ENCODE measurements at places on chromosomes 7 and 10.

GRCh38 chr7:157121184-157121715 is 17.5 kb upstream of the UBE3C start:
- no peak for DNase-seq

- no peak for DNase-seq
Measured at GRCh38 chr10:130021383-130021950, 57.4 kb upstream of the EBF3 start.

DNA sequence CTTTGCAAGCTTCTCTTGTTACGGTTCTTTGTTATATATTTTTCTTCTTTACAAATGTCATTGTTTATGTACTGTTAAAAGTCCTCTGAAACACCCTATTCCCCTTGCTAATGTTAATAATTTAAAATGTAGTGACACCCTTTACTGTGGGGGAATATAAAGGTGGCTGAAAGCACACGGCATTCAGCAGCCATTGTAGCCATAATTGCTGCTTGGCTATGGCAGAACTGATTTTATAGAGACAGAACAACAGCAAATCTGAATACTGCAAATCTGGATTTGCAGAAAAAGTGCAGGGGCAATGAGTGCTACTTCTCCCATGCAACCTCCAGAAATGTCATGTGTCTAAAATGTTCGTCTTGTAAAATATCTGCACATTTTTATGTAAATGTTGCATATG is 3.7 kb upstream of the WASL start:
- DNase-seq = no peak

GRCh38 chr10:49280001-49280408 is 19.0 kb upstream of the C10orf71 start:
- DNase-seq = no peak

DNA sequence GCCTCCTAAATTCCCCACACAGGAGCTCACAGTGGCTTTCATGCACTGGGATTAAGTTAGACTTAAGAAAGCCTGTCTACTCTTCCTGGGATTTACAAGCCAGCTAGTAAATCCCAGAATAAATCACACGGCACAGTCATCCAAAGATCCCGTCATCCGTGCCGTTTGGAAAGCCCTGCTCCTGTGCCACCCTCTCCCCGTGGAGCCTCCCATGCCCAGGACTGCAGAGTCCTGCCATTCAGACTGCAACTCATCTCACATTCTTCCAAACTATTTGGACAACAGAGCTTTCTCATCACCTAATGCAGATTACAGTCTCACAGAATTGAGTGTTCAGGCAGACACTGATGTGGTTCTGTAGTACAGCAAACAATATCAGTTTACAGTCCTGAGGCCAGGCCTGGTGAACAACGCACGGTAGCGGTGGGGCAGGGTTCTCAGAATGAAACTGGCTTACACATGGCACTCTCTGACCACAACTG is 166.5 kb downstream of the EGFR start:
- no peak for DNase-seq

DNA sequence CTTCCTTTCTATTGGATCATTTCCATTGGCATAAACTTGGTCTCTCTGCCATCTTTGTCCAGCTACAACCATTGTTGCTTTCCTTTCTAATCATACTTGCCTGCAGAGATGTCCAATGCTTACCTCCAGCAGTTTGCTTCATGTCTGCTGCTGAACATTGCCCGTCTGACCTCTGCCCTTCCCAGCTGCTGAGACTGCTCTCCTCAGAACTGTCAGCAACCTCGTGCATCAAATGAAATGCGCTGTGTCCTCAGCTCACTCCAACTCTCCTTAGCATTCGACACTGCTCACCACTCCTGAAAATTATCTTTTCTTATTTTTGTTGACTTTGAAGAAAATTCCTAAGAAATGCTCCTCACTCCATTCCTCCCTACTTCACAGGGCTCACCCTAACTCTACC is 5.0 kb downstream of the FAM170B start:
- no peak for DNase-seq

GRCh38 chr10:44386546-44387052 is 1.7 kb upstream of the CXCL12 start:
- no peak for DNase-seq

- DNase-seq = no peak
Measured at GRCh38 chr7:3277604-3278572, 23.2 kb upstream of the SDK1 start.

DNA sequence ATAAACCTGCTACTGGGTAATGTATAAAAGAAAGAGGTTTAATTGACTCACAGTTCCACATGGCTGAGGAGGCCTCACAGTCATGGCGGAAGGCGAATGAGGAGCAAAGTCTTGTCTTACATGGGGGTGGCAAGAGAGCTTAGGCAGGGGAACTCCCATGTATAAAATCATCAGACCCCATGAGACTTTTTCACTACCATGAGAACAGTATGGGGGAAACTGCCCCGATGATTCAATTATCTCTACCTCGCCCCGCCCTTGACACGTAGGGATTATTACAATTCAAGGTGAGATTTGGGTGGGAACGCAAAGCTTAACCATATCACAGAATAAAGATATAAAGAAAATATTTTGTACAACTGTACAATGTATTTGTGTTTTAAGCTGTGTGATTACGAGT is 39.4 kb upstream of the PLCE1 start:
- no peak for DNase-seq

- no peak for DNase-seq
Measured at GRCh38 chr10:120386896-120387295, 70.1 kb upstream of the PLPP4 start.

GRCh38 chr10:70418229-70418628 is 14.3 kb downstream of the EIF4EBP2 start:
- no peak for DNase-seq

GRCh38 chr7:46651070-46651469 is 730.0 kb upstream of the IGFBP3 start:
- DNase-seq = no peak

- no peak for DNase-seq
Measured at GRCh38 chr10:77616766-77617165, 20.8 kb downstream of the KCNMA1 start.

GRCh38 chr10:111565542-111565941 is 488.7 kb downstream of the ADRA2A start:
- DNase-seq = no peak

DNA sequence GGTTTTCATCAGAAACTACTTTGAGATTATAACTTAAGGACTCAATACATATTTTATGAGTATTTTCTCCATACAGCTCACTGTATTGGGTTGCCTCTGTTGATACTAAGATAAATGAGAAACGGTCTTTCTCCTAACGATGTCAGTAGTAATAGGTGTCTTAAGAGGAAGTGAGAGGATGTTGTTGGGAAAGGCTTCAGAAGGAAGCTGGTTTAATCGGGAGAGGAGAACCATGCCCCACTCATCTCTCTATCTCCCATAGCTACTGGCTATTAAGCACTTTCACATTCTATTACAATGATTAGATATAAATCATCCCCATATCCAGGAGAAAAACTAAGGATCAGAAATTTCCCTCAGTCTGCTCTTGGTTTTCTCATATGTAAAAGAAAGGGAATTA is 2.0 kb downstream of the CLEC5A start:
- DNase-seq = no peak

GRCh38 chr10:15472008-15472407 is 100.9 kb upstream of the FAM171A1 start:
- no peak for DNase-seq

GRCh38 chr10:1577373-1577770 is 160.0 kb downstream of the ADARB2 start:
- DNase-seq = no peak

DNA sequence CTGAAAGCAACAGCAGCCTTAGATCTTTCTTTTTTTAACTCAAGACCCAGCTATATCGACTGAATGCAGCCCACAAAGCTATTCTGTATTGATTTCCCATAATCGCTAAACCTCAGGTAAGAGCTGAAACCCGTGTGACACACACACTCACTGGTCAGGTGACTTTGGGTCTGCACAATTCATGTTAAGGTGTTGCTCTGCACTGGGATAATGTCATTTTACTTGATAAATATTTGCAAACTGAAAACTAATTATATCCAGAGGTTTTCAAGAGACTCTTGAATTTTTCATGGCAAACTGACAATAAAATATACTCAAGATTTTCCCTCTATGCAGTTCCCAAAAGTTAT is 33.1 kb downstream of the SCRN1 start:
- DNase-seq = no peak
